ENCODE measurements at places on chromosomes 1 and 21. TPM values are rescaled to one million over a fixed set of nuclear protein-coding genes. Genes with fewer than 3 reads are reported as not detected.

GRCh38 chr1:42552636-42553035 is 89.5 kb downstream of the CCDC30 start:
- DNase-seq = no peak

- DNase-seq = no peak
Observed at GRCh38 chr1:221294242-221294641, 415.0 kb downstream of the HLX start.

GRCh38 chr1:91611483-91611917 is 110.8 kb downstream of the CDC7 start:
- DNase-seq = no peak

USH2A gene
- total RNA-seq = not detected

DCAF8 gene
- 195 TPM for total RNA-seq

BARHL2 gene
- not detected for total RNA-seq

HMGCL gene
- total RNA-seq = 39.0 TPM

PCBP3 gene
- 4.6 TPM for total RNA-seq

DVL1 gene
- 55.2 TPM for total RNA-seq

MCOLN2 gene
- total RNA-seq = 3.8 TPM

OR2M5 gene
- not detected for total RNA-seq

PTPN7 gene
- 4.2 TPM for total RNA-seq

CCDC24 gene
- 12.5 TPM for total RNA-seq
